ENCODE measurements at places on chromosomes 2 and 18.

DNA sequence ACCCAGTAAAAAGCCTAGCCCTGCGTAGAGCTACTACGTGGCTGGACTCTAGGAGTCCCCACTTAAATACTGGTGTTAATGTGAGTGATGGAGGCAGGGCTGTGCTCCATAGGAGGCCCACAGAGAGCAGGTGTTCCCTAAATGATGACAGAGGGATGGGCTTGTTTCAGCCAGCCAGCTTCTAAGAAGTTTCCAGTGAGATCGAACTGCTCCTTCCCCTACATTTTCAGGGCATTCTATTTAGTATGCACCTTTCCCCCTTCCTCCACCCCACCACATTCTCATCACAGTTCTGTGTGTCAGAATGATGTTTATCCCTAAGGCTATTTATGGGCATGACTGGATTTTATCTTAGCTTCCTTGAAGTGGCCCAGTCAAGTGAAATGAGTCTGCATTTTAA, 213.0 kb downstream of the TRIB2 start:
- DNase-seq = no peak

- DNase-seq = no peak
These were observed 54.2 kb downstream of the PDE1A start for GRCh38 chr2:182372661-182373060.

GRCh38 chr2:181300600-181301291, 156.4 kb upstream of the ITGA4 start:
- peak; percentile 86 for DNase-seq

GRCh38 chr2:11242542-11243174, 87.4 kb downstream of the SLC66A3 start:
- DNase-seq = no peak

GRCh38 chr2:101307950-101308431, 510 bp downstream of the RNF149 start:
- no peak for DNase-seq
